Vein endothelial cell (primary cell): ENCODE measurements at places on chromosomes 4 and X. TPM values are rescaled to one million over a fixed set of nuclear protein-coding genes. Genes with fewer than 3 reads are reported as not detected.

KLHL8 gene
- total RNA-seq: 8.5 and 10.3 TPM in 2 replicates

PROM1 gene
- 0.10 TPM in 1 of 2 replicates, not detected in the other for total RNA-seq

SPIN2B gene
- 6.5 and 10.0 TPM in 2 replicates for total RNA-seq

COX7B gene
- 247 and 282 TPM in 2 replicates for total RNA-seq

GUCY1A1 gene
- total RNA-seq: 10.2 and 13.1 TPM in 2 replicates

FAM53A gene
- 0.57 and 3.6 TPM in 2 replicates for total RNA-seq

ADH5 gene
- 64.0 and 78.7 TPM in 2 replicates for total RNA-seq

CFP gene
- total RNA-seq: 0.38 and 0.98 TPM in 2 replicates

ADRA2C gene
- 0.29 and 0.33 TPM in 2 replicates for total RNA-seq

GPR82 gene
- total RNA-seq: not detected in 2 replicates

DCAF12L1 gene
- 0.10 and 0.98 TPM in 2 replicates for total RNA-seq

MSX1 gene
- total RNA-seq: 4.2 and 5.4 TPM in 2 replicates

GPM6B gene
- total RNA-seq: under 0.01 and 0.33 TPM in 2 replicates

ASB12 gene
- total RNA-seq: not detected in 2 replicates

TMEM31 gene
- total RNA-seq: not detected in 2 replicates

BMP3 gene
- not detected in 2 replicates for total RNA-seq

FAM236D gene
- total RNA-seq: not detected in 2 replicates

NXT2 gene
- total RNA-seq: 5.9 and 7.7 TPM in 2 replicates

ERAS gene
- total RNA-seq: not detected in 2 replicates

MCTS1 gene
- total RNA-seq: 42.5 and 47.0 TPM in 2 replicates

SMIM10 gene
- total RNA-seq: 0.65 and 1.3 TPM in 2 replicates
